ENCODE measurements at places on chromosomes 7 and 10.

GRCh38 chr7:157708919-157709295 lies 372.1 kb downstream of the DNAJB6 start:
- H3K27me3 ChIP-seq, result no peaks in the 10 kb centered on the region
- DNase-seq, result no peak
- H3K4me1 ChIP-seq, result no peaks in the 10 kb centered on the region

DNA sequence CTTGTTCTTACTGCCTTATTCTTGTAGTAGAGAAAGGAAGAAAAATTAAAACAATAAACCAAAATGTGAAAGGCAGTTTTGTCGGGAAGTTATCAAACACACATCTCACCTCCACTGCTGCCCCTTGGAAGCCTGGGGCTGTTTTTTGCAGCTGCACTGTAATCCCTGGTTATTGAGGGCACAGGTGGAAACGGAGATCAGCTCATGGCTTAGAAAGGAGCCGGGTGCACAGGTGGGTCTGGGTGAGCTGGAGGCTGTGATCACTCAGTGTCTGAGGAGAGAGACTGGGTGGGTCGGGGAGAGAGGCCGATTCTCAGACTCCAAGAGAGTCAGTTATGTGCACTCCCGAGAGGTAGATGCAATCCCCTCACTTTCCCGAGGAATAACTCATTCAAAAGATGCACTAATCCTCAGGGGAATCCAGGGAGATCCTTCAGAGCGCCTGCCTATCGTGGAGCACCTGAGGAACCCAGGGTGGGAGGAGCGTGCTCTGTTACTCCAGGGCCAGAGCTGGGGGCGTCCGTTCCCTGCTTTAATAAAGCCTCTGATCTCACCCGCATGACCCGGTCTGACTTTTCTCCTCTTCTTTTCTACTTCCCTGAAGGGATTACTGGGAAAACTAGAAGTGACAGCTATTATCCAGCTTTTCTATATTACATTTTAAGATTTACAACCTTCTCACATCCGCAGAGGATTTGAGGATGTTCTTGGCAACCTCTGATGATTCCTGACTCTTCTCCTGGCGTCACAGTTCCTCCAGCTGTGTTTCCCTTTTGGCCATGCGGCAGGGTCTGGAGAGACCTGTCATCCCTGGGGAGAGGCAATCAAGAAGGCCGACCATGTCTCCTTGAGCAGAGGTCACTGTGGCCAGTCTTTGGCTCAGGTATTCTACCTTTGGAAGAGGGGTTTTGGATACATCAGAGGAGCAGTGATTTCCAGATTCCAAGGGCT lies 82.1 kb downstream of the CAMK1D start:
- DNase-seq, result no peak
- no peaks in the 10 kb centered on the region for H3K4me1 ChIP-seq

- H3K4me1 ChIP-seq, result no peaks in the 10 kb centered on the region
- DNase-seq, result no peak
- no peak overlapping the region for H3K27ac ChIP-seq
- H3K36me3 ChIP-seq, result peaks cover 11% of the 10 kb centered on the region
Measured at GRCh38 chr10:93166134-93166533, 92.4 kb downstream of the CYP26A1 start.

- H3K4me3 ChIP-seq, result no peak overlapping the region
- DNase-seq, result no peak
- peaks cover 85% of the 10 kb centered on the region for H3K36me3 ChIP-seq
Measured at GRCh38 chr10:69384320-69384719, 32.4 kb downstream of the TACR2 start.

DNA sequence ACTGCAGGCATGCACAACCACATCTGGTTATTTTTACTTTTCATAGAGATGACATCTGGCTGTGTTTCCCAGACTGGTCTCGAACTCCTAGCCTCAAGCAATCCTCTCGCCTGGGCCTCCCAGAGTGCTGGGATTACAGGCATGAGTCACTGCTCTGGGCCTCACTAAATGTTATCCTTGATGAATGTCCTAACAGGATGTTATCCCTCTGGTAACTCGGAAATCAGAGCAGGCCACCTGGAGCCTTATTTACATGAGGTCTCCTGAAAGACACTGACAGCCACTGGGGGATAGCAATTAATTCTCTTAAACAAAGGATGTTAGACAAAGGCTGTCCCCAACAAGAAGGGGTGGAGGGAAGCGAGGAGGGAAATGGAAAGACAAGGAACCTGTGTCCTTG lies 4.5 kb upstream of the ZNF438 start:
- peaks cover 20% of the 10 kb centered on the region for H3K4me1 ChIP-seq
- no peaks in the 10 kb centered on the region for H3K36me3 ChIP-seq
- H3K27ac ChIP-seq, result no peak overlapping the region

GRCh38 chr10:80493522-80494051 lies 39.5 kb downstream of the TSPAN14 start:
- peaks cover 8% of the 10 kb centered on the region for H3K4me1 ChIP-seq
- H3K36me3 ChIP-seq, result no peaks in the 10 kb centered on the region
- 0 out of 2 replicates have a peak overlapping the region, but pooled peaks have one; percentile 10 for H3K27ac ChIP-seq
- no peaks in the 10 kb centered on the region for H3K27me3 ChIP-seq
- no peak for DNase-seq
- no peak overlapping the region for H3K4me3 ChIP-seq

DNA sequence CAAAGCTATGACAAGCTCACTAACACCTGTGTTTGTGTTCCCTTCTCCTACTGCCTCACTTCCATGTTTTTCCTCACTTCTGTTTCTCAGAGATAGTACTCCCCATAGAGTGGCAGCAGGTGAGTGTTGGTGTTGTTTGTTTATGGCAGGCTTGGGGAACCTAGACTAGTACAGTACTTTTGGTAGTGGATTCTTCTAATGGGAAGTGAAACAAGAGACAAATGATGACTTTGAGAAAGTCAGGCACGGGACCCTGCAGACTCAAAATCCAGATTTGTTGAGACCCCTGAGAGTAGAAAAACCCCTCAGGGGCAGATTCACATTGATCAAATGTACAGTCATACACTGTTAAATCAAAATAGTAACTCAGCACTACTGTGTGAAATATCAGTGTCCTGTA lies 6.4 kb upstream of the CFAP69 start:
- H3K4me1 ChIP-seq, result no peaks in the 10 kb centered on the region
- H3K27me3 ChIP-seq, result peaks cover 6% of the 10 kb centered on the region
- H3K4me3 ChIP-seq, result no peak overlapping the region
- no peak overlapping the region for H3K27ac ChIP-seq
- H3K36me3 ChIP-seq, result no peaks in the 10 kb centered on the region

DNA sequence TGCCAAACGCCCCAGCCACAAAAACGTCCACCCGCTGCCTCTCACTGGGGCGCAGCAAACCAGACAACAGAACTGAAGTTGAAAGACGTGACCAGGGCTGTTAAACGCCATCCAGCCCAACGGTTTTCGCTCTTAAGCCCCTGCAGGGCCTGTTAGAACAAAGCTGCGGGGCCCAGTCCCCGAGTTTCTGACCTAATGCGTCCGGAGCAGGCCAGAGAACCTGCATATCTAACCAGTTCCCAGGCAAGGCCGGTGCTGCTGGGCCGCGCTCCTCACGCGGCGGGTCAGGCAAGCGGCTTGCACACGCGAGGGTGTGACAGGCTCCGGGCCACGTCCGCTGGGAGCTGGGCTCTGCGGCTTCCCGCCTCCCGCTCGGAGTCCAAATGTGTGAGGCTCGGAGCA lies 87.0 kb downstream of the PTPRN2 start:
- H3K4me1 ChIP-seq, result peaks cover 27% of the 10 kb centered on the region
- H3K36me3 ChIP-seq, result no peaks in the 10 kb centered on the region
- peak overlapping the region; percentile 52 for H3K27ac ChIP-seq
- peak; percentile 71 for DNase-seq

- no peak for DNase-seq
- no peak overlapping the region for H3K4me3 ChIP-seq
Measured at GRCh38 chr7:158245724-158246041, 341.9 kb downstream of the PTPRN2 start.

DNA sequence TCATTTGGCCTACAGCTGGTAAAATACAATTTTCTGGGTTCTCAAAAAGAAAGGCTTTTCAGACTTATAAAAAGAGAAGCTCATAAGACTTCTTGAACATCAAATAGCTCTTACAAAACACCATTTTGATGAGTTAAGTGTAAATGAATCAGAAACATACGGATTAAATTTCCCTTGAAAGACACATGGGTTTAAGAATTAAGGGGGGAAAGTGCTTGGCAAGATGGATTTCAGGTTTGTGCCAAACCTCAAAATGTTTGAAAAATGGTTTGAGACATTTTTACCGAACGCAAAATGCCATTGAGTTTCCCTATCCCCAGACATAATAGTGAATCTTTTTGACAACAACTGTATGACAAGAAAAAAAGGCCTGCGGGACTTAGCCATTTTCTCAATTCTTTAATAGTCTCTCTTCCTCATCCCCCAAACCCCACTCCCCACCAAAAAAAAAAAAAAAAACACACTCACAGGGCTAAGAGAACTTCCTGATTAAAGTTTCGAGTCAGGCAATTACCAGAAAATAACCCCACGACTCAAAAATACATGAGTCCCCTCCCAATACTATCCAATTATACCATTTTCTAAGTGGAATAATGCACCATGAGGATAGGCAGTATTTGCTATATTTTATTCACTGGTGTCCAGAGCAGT lies 260.1 kb downstream of the TRIL start:
- H3K4me1 ChIP-seq, result peaks cover 21% of the 10 kb centered on the region
- H3K27ac ChIP-seq, result no peak overlapping the region
- DNase-seq, result no peak
- H3K27me3 ChIP-seq, result no peaks in the 10 kb centered on the region
- H3K4me3 ChIP-seq, result no peak overlapping the region

- no peak overlapping the region for H3K4me3 ChIP-seq
- H3K4me1 ChIP-seq, result peaks cover 8% of the 10 kb centered on the region
- H3K27ac ChIP-seq, result no peak overlapping the region
- no peaks in the 10 kb centered on the region for H3K27me3 ChIP-seq
Measured at GRCh38 chr10:88332503-88333247, 250.4 kb downstream of the RNLS start.

GRCh38 chr10:113650172-113650571 lies 13.7 kb downstream of the NRAP start:
- H3K4me3 ChIP-seq, result no peak overlapping the region
- DNase-seq, result no peak
- H3K27ac ChIP-seq, result no peak overlapping the region
- H3K27me3 ChIP-seq, result no peaks in the 10 kb centered on the region
- no peaks in the 10 kb centered on the region for H3K36me3 ChIP-seq

DNA sequence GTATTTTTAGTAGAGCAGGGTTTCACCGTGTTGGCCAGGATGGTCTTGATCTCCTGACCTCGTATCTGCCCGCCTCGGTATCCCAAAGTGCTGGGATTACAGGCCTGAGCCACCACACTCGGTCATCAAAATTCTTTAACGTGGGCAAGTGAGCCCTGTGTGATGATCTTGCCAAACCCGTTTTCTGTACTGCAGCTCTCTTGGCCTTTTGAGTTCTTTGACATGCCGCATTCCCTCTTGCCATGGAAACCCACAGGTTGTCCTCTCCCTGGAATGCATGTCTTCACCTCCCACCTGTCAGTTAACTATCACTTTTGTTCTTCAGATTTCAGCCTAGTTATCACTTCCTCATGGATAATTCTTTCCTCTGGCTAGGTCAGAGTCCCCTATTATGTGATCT lies 5.0 kb downstream of the NUP205 start:
- DNase-seq, result peak; percentile 93
- peak overlapping the region; percentile 96 for H3K27ac ChIP-seq
- H3K27me3 ChIP-seq, result no peaks in the 10 kb centered on the region
- H3K4me3 ChIP-seq, result peak overlapping the region; percentile 5

GRCh38 chr10:74882427-74882826 lies 56.0 kb downstream of the KAT6B start:
- no peak overlapping the region for H3K4me3 ChIP-seq
- H3K36me3 ChIP-seq, result no peaks in the 10 kb centered on the region
- no peak for DNase-seq
- H3K4me1 ChIP-seq, result no peaks in the 10 kb centered on the region

DNA sequence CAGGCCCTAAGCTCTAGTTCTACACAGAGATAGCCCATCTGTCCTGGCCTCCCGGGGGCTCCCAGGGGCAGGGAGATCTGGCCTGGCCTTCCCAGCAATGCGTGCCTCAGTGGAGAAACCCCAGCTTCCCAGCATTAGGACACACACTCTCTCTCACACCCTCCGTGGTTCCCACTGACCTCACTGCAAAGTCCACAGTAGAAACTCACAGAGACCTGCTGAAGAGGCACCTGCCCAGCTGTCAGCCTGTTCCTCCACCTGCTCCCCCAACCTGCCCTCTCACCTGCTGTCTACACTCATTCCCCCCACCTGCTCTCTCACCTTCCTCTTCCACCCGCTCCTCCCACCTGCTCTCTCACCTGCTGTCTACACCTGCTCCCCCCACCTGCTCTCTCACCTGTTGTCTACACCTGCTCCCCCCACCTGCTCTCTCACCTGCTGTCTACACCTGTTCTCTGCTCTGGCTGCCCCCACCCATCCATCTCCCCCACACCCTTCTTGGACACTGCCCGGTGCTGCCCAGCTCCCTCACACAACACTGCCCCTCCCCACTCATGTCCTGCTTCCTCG lies 21.1 kb upstream of the PFKP start:
- H3K27me3 ChIP-seq, result no peaks in the 10 kb centered on the region
- peaks cover 10% of the 10 kb centered on the region for H3K4me1 ChIP-seq
- H3K4me3 ChIP-seq, result no peak overlapping the region
- H3K27ac ChIP-seq, result no peak overlapping the region
- no peaks in the 10 kb centered on the region for H3K36me3 ChIP-seq

DNA sequence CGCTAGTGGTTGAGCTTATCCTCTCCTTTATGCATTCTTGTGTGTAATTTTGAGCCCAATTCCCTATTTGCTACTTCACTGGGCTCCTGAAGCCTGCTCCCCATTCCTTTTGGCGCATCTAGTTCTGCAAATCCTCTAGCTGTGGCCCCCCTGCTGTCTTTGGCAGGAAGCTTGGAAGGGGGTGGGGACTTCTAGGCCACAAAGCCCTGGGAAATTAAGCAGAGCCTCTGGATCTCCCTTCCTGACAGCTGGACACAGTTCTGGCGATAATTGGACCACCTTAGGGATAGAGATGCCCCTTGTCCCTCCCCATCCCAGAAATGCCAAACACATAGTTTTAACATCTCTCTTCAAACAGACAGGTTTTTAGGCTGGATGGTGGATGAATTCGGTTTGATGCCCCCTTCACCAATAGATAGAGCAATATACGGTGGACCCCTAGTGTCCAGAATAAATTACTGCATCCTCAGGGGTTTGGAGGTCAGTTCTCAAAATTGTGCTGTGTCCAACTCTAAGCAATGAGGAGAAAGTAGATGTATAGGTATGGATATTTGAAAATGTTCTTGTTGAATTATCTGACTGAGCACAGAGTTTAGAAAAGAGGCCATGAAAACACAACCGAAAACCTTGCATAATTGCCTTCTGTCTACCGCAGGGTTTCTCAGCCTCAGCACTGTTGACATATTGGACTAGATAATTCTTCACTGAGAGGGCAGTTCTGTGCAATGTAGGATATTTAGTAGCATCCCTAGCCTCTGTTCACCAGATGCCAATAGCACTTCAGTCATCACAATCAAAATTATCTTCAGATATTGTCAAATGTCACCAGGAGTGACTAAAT lies 75.5 kb downstream of the PAPSS2 start:
- no peaks in the 10 kb centered on the region for H3K36me3 ChIP-seq
- DNase-seq, result peak; percentile 95
- H3K4me1 ChIP-seq, result peaks cover 10% of the 10 kb centered on the region
- peak overlapping the region; percentile 72 for H3K27ac ChIP-seq
- H3K27me3 ChIP-seq, result no peaks in the 10 kb centered on the region

GRCh38 chr10:72322280-72323058 lies 32.2 kb downstream of the DNAJB12 start:
- H3K27ac ChIP-seq, result no peak overlapping the region
- H3K27me3 ChIP-seq, result no peaks in the 10 kb centered on the region
- peak; percentile 1 for DNase-seq
- H3K4me1 ChIP-seq, result peaks cover 27% of the 10 kb centered on the region
- no peak overlapping the region for H3K4me3 ChIP-seq

GRCh38 chr10:128364631-128365030 lies 238.4 kb upstream of the MKI67 start:
- H3K4me3 ChIP-seq, result no peak overlapping the region
- no peak for DNase-seq
- no peaks in the 10 kb centered on the region for H3K27me3 ChIP-seq
- no peaks in the 10 kb centered on the region for H3K4me1 ChIP-seq
- no peak overlapping the region for H3K27ac ChIP-seq
- H3K36me3 ChIP-seq, result no peaks in the 10 kb centered on the region

Data from GM23338 (cell line).